ENCODE measurements at places on chromosomes 1 and 21.

DNA sequence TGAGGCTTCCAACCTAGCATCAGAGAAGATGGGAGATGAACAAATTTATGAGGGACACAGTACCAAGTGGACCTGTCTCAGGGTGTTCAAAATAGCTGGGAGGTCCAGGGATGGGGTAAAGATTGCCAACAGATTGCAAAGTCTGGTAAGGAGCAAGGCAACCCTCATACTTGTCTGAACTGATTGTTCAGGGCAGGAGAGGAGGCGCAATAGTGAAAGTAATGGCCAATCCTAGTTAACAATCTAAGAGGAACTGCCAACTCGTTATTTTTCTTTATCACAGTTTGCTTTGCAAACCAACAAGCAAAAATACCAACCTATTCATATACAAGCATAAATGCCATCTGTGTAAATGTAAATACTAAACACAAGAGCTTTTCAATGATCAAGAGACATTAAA lies 78.4 kb upstream of the S1PR1 start:
- no peak for DNase-seq

GRCh38 chr21:20451046-20451445 lies 547.2 kb upstream of the NCAM2 start:
- DNase-seq: no peak

DNA sequence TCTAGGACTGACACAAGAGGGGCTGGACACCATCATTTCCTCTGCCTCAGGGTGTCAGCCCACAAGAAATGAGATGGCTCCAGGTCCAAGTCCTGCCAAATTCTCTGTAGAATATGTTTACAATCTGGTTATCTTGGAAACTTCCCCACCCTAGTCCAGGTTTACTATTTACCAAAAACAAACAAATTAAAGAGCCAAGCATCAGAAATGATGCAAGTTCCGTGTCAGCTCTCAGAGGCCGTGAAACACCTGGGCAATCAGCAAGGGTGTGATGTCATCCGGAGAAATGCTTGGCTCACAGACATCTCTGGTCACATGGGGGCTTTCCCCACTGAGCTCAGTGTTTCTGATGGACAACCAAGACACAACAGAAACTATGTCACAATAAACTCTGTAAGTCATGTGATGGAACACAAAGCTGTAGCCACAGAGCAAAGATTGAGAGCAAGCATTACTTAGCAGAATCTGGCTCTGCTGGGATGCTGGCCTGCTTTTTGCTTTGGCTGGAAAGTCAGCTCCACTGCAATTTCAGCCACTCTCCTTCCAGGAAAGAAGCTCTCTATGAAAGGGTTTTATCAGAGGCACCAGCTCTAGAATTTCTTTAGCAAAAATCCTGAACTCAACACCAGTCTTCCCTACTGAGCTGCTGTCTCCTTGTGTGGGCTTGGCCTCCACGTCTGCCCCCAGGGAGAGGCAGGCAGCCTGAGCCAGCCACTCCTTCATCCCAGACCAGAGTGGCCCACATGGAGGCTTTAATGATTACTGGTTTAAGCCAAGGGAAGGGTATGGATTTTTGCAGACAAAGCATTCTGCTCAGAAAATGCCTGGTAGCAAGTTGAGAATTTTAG lies 55.9 kb downstream of the NENF start:
- no peak for DNase-seq

GRCh38 chr1:159646687-159647086 lies 59.1 kb downstream of the APCS start:
- no peak for DNase-seq

DNA sequence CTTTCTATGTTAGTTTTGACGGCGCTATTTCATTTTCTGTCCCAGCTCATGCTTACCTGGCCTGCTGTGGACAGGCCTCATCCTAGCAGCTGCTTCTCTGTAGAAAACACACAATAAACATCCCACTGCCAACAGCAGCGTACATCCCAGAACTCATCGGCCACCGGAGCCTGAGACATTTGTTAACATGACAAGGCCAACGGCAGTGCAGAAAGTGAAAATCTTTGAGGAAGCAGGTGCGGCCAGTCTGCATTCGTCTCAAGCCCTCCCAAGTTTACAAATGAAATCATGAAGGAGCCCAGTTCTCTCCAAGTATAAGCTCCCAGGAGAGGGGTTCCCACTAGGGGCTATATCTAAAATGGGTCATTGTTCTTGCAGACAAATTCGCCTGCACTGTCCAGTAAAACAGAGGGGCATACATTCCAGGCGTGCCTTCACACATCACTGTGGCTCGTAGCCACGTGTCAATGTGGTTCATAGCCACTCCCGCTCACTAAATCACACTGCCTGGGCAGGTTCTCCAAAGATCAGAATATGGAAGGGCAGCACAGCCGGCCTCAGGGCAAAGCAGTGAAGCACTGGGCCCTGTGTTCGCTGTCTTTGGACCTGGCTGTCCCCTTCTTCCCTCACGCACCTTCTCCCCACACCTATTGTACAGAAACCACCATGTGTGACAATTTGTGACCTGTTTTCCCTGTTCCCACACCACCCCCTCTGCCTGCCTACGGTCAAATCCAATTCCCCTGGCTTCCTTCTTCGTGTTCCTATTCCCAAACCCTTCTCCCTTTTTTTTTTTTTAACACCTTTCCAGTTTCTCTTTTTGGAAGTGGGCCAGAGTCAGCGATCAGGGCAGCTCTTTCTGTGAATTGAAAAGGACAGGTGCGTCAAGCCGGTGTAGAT lies 27.0 kb upstream of the ABCG1 start:
- no peak for DNase-seq

- no peak for DNase-seq
These were observed 39.7 kb downstream of the DNTTIP2 start for GRCh38 chr1:93839307-93839706.

DNA sequence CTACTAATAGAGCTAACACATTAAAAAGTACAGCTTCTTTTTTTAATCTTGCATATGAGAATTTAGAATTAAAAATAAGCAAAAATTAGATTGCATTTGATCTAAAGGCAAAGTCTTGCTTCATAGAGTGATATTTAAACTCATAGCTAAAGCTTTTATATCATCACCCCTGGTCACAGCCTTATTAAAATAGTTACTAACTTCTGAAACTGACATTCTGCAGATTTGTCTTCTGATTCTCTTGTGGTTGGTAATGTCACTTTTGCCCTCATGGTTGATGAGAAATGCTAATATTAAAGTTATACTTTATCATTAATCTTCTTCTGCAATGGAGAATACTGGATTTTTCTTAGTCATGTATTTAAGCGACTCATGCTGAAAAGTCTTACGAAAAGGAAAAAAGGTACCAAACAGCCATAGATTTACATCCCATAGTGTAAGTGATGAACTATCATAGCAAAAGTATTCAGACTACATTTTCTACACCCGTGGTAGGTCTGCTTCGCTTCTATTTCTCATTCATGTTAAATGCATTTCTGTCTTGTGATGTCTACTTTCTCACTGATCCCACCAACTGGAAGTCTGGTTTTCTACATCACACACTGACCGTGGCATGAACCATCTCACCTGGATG lies 330.5 kb upstream of the B3GALT2 start:
- DNase-seq: no peak

DNA sequence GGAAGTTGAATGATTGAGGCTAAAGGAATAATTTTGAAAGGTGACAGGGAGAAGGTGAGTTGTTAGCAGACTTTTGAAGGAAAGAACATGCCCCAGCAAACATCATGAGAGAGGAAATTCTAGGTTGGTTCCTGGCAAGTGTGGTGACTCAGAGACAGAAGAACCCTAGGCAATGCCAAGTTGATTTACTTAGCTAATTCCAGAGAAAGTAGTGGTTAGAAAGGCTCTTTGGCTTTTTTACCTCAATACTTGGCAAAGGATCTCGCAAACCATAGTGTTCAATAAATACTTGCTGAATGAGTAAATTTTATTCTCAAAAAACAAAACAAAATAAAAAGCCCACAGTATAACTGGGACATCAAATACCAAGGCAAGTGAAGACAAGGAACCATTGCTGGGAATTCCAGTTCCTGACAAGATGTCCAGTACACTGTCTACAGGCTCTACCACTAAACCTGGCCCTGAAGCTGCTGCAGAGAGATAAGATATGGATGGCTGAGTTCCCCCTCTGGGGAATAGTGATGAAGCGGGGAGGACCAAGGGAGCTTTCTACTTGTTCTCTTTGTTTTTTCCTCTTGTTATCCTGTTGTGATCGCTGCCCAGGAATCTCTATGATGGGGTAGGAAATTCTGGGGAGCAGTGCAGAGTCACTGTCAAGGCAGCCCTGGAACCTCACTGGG lies 48.2 kb downstream of the IL12RB2 start:
- DNase-seq: no peak

DNA sequence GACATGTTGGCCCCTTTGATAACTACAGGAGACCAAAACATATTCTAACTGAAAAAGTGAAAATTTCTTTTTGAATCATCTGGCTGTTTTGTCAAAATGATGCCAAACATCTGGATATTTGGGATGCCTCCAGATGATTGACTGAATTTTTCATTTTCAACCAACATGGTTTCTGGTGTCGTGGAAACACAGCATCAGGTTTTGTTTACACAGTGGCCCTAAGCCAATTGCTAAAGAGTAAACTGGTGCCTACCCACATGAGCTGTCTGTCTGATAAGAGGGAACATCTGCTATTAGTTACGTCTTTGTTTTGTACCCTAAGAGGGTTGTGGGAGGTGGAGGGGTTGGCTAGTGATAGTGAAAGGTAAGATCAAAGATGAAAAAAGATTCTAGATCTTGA lies 204.8 kb downstream of the KCNK2 start:
- DNase-seq: no peak

Measured in GM12891 (cell line).